ENCODE measurements at places on chromosomes 6 and 20.
A peak's percentile ranks its signal among the peaks of the same experiment; 100 is the strongest.

DNA sequence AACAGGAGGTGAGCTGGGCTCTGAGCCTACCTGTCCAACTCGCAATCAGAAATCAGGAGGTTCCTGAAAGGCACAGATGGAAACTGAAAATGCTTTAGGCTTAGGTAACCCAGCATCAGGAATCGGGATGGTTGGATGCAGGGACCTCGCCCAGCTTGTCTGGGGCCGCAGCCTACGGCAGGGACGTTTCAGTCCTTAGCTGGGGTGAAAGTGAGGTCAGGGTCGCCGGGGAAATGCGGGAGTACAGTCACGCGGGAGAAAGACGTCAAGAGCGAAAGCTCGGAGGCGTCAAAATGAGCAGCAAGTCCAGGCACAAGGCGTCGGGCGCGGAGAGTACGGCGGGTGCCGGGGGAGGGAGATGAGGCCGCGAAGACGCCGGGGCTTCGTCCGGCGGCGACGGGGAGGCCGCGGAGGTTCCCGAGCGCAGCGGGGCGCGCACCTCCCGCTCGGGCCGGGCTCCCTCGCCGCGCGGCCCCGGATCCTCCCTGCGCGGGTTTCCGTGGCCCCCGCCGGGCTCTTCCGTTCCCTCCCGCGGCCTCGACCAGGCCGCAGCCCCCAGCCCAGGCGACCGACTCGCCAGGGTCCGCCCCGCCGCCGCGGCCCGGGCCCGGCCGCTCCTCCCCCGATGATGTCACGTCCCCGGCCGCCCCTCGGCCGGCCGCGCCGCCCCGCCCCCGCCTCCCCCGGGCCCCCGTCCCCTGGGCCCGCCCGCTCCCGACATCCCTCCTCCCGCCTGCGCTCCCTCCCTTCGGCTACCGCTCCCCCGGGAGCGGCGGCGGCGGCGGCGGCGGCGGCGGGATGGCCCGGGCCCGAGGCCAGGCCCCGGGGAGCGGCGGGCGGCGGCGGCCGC is at the start of gene EBF4:
Gene EBF4 (plus strand): TSS at position 745 of the 850 bp plus-strand sequence. CDS start 866 bp downstream, outside the sequence.
- peak; percentile 32 for DNase-seq

DNA sequence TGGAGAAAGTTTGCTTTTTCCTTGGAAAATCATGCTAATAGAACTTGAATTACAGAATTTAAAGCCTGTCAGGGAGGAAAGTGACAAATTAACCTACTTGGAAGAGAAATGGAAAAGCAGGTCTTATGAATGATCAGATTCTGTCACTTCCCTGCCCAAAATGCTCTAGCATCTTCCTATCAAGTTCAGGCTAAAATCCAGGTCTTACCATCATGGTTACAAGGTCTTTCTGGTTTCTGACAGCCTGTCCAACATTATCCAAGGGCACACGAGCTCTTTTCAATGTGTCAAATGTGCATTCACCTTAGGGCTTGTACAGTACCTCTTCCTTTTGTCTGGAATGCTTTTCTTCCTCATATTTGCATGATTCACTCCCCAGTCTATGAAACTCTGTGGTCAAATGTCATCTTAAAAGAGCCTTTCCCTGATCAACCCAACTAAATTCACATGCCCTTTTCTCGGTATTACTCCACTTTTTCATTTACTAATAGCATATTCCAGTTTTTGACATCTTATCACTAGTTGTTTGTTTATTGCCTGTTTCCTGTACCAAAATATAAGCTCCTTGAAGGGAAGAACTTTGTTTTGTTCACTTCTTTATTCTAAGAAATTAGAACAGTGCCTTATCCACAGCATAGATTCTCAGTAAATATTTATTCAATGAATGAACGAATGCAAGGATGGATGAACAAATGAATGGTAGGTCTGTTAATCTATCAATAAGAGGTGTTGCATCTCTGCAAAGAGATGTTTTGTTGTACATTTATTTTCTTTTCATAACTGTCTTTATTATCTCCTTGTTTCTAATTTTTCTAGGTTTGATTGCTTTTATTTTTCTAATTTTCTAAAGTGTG is 139.5 kb downstream of the BCAS1 start:
- no peak for DNase-seq

GRCh38 chr6:117449549-117450439 is 24.1 kb upstream of the ROS1 start:
- DNase-seq = peak; percentile 57

DNA sequence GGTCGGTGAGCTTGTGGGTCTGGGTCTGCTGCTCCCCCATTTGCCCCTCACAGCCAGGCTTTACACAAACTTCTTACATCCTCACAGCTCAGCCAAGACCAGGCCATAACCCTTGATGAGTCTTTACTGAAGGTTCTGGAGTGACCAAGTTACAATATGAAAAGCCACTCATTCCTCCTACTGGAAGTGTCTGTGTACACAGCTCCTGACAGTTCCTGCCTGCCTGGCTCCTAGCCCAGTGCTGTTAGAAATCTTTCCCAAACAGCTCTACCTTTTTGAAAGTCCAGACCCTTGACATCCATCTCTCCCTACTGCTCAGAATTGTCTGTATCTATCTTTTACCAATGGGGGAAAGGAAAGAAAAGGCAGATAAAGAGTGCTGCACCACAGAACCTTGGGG is 106.9 kb downstream of the PAX1 start:
- DNase-seq = no peak

DNA sequence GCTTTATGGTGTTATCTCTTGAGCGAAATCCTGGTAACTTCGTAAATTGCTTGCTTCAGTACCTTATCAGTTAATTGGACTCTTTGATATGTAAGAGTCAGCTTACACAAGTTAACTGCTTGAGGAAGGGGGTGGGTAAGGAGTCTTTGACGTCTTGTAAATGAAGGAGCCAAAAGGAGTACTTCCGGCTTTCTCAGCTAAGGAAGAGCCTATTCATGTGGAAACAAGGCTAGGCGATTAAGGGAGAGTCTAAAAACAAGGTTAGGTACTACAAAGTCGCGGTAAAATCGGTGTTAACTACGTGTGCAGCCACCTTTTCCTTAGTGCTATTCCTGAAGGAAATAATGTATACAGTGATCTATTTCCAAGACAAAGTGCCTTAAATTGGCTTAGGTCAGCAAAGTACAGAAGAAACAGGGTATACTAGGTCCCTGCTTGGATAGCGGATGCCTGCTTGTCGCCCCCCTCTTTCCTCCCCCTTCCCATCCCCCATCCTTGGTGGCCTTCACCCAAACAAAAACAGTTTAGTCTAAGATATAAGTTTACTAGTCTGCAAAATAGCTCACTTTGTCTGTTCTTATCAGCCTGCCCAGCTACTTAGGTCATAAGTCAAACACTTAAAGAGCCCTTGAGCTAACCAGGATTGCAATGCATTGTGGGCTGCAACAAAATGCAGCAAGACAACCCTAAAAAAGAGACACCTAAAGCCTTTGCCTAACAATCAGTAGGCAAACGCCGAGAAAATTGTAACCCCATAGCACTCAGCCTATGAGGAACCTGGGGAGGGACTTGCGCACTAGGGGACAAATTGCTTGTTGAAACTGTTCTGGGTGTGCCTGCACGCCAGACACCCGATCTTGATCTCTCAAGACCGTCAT is 147.3 kb downstream of the TRIM27 start:
- no peak for DNase-seq

- DNase-seq = no peak
Observed at GRCh38 chr20:17749626-17749977, 49.8 kb downstream of the BANF2 start.

DNA sequence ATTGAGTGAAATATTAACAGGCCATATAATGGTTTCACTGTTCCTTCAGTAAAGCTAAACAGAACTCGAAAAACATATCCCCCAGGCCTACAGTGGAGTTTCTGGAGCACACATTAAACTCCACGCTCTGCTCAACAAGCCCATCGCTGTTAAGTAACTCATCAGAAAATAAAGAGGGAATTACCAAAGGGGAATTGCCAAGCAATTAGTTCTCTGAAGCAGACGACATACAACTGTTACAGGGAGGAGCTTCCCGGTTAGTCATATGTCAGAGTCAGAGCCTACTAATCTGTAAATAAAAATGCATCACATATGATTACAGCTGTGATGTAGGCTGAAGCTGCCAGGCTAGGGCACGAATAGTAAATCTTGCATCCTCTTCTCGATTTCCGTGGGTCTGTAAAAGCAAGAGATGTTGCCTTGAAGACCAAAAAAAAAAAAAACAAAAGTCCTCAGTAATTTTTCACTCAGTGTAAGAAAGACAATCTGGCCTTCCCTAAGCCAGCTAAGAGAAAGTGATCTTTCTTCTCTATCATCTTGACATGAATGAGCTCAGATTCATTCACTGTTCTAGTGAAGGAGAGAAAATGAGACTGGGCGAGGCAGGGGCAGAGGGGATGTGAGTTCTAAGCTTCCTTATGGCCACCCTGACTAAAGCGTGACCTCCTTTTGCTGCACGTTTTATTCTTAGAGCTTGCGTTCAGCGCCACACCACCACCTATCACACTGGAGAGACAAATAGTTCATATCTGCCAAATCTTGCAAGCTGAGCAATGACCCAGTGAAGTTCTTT is 13.8 kb downstream of the ATXN1 start:
- DNase-seq = no peak

GRCh38 chr6:27287751-27288135 is 24.3 kb downstream of the POM121L2 start:
- DNase-seq = no peak

DNA sequence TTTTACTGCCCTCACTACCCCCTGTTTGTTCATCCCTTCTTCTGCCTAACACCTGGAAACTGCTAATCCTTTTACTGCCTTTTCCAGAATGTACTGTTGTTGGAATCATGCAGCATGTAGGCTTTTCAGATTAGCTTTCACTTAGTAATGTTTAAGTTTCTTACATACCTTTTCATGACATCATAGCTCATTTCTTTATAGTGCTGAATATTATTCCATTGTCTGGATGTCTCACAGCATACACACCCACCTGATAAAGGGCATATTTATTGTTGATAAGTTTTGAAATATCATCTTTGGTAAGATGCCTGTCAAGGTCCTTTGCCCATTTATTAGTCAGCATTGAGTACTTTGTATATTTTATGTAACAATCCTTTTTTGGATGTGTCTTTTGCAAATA is 588.2 kb upstream of the NRSN1 start:
- DNase-seq = no peak

DNA sequence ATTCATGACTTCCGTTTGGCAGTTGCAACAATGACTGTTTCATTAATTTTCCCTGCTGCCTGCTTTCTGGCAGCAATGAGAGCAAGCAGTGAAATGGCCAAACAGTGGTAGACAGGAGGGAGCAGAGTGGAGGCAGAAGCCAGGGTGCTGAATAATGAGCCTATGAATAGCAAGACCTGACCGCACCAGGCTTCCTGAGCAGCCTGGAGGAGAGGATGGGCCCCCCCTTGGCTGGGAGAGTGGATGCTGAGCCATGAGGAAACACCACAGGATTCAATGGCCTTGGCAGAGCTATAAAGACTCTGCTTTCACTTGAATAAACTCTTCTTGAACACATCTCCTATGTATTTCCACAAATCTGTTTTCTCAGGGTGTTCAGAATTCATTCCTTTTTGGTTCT is 68.1 kb upstream of the SNRPB2 start:
- no peak for DNase-seq

DNA sequence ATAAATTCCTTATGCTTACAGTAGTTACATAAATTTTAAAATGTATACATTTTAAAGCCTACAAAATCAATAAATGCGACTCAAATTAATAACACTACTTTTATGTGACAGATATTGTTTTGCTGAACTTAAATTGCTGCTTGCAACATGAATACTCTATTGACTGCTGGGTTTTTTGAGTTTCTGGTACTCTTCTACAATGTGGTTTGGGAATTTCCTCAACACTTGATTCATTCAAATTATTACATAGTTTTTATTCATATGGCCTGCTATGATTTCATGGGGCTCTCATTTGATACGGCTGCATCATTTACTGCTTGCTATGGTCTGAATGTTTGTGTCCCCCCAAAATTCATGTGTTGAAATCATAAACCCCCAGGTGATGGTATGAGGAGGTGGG is 2.3 kb upstream of the TXLNB start:
- no peak for DNase-seq

- DNase-seq = no peak
Observed at GRCh38 chr20:47660602-47660905, 124.7 kb downstream of the SULF2 start.

DNA sequence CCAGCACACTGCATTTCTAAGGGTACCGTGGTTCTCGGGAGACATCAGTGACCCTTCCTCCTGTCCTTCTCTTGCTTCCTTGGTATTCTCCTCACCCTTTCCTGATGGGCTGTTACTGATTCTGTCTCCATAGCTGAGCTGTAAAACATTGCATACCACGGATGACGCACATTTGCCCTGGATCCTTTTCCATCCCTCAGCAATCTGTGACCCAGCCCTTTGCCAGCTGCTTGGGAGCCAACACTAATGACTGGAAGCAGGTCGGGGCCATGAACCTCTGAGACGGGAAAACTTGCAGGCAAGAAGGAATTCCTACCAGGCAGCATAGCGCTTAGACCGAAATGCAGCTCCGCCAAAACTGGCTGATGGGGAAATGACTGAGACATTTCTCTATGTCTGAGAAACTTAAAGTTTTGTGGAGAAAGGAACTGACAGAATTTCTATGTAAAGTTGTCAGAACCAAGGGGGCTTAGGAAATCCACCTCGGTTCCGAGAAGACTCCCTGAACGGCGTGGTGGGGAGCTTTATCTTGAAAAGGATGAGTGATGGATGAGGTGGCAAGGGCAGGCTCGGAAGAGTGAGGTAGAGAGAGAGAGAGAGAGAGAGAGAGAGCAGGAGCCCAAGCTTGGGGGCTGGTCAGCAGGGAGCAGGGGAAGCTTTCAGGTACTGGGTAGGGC is 19.2 kb downstream of the TUBB2B start:
- DNase-seq = no peak

DNA sequence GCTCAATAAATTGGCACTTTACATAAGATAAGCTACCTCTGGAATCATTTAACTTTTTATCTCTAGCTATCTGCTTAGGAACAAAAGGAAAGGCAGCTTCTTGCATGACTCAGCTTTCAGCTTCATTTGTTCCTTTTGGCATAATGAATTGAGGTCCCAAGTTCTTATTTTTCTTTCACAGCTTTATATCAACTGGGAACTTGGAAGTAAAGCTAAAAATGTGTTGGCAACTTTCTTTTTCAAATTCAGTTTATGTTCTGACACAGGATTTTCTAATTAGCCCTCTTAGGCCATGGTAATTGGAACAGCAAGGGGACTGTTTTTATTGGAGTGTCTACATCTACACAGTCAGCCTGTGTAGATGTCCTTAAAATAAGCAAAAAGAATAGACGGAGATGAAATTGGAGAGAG is 55.2 kb upstream of the MRAP2 start:
- no peak for DNase-seq

DNA sequence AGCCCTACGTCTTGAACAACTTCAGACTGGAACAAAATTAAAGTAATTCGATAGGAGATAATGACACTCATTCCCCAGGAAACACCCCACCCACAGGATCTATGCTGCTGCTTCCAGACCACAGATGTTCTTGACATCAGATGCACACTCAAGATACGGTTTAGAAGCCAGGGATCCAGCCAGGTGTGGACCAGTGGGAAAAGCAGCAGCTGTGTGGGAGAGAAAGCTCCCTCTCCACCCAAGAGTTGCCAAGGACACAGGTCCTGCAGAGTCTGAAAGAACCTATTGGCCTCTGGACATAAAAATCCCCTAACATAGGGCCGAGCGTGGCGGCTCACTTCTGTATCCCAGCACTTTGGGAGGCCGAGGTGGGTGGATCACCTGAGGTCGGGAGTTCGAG is 91.7 kb upstream of the NFATC2 start:
- no peak for DNase-seq

GRCh38 chr6:34535199-34535598 is 20.9 kb downstream of the SPDEF start:
- no peak for DNase-seq

- DNase-seq = no peak
Observed at GRCh38 chr6:138371452-138371711, 6.3 kb upstream of the SMIM28 start.

All from activated naive CD8-positive, alpha-beta T cell treated with anti-CD3 and anti-CD28 coated beads, Interleukin-2, amount 50 U/mL, for 24 hours (primary cell).